ENCODE measurements at places on chromosomes 2 and 18. TPM values are rescaled to one million over a fixed set of nuclear protein-coding genes. Genes with fewer than 3 reads are reported as not detected.

Gene TET3
- total RNA-seq = 12.0 TPM

Gene BMP10
- not detected for total RNA-seq

Gene IL36B
- not detected for total RNA-seq

DNA sequence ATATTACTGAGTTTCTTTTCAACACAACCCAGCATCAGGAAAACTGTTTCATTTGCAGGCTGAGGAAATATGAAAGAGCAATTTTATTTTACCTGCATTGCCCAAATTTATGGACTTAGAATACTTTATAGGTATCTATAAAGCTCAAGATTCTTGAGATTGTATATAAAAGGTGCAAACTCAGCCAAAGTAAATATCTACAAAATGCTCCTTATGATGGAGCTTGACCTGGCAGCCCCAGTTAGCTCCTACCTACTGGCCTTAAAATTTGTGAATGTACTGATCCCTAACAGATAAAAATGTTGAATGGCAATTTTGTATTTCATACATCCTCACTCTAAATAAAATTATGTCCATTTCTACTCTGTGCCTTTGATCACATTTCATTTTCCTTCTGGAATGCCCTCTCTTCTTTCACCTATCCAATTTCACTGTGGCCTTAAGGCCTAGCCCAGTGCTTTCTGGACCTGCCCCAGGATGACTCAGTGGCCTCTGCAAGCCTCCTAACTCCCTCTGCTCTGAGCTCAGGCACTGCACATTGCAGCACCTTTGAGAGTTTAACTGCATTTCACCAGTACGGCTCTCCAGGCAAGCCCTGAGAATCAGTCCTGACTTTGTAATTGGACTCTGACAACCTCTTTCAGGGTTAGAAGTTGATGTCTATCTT is 125.9 kb downstream of the ANTXR1 start:
- no peaks in the 10 kb centered on the region for H3K4me1 ChIP-seq
- peak; percentile 76 for DNase-seq
- no peak overlapping the region for H3K4me3 ChIP-seq
- H3K27me3 ChIP-seq = no peaks in the 10 kb centered on the region

GRCh38 chr18:23283916-23284430 is 148.7 kb downstream of the CABLES1 start:
- H3K4me3 ChIP-seq = no peak overlapping the region
- no peak for DNase-seq
- no peaks in the 10 kb centered on the region for H3K27me3 ChIP-seq

GRCh38 chr2:8134473-8134932 is 547.4 kb upstream of the ID2 start:
- DNase-seq = no peak
- peaks cover under 1% of the 10 kb centered on the region for H3K4me1 ChIP-seq
- H3K4me3 ChIP-seq = no peak overlapping the region

DNA sequence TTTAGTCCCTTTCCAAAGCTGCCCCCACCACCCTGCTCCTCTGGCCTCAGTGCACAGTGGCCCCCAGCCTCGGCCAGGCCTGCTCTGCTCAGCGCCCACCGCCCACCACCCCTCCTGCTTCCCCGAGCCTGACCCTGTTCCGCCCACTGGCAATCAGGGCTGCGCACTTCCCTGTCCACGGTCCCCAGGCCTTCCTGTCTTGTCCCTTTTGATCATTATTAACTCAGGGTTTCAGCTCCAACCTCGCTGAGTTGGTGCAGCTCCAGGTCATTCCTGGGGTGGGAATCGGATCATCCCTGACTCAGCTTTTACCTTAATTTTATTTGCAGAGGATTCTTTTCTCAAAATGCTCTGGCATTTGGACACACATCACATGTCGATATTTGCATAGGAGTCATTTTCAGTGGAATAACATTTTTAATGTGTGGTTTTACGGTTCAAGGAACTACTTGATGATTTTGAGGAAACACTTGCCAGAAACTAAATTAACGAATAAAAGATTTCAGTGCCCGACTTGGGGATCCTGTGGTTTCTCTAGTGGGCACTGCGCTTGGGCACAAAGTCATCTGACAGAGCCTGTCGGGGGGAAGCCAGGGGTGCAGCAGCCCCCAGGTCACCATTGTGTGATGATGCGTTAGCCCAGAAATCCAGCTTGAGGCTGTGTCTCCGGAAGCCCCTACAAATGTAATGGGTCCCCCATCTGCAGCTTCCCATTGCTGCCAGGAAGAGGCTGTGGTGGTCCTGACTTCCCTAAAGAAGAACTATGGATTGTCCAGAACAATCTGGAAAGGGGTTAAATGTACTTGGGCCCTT is 1.0 kb upstream of the ESPNL start:
- no peak overlapping the region for H3K27ac ChIP-seq
- H3K4me1 ChIP-seq = no peaks in the 10 kb centered on the region
- H3K36me3 ChIP-seq = no peaks in the 10 kb centered on the region
- no peaks in the 10 kb centered on the region for H3K27me3 ChIP-seq
- no peak for DNase-seq

GRCh38 chr2:100011272-100011731 is 131.1 kb downstream of the AFF3 start:
- H3K36me3 ChIP-seq = no peaks in the 10 kb centered on the region
- peaks cover 4% of the 10 kb centered on the region for H3K4me1 ChIP-seq

- no peaks in the 10 kb centered on the region for H3K27me3 ChIP-seq
- H3K4me3 ChIP-seq = no peak overlapping the region
- no peaks in the 10 kb centered on the region for H3K4me1 ChIP-seq
- DNase-seq = no peak
- H3K27ac ChIP-seq = no peak overlapping the region
These were observed 88.0 kb downstream of the AFF3 start for GRCh38 chr2:100054426-100054825.

- H3K27ac ChIP-seq = peak overlapping the region; percentile 21
- H3K4me3 ChIP-seq = no peak overlapping the region
- H3K36me3 ChIP-seq = no peaks in the 10 kb centered on the region
- no peaks in the 10 kb centered on the region for H3K4me1 ChIP-seq
- H3K27me3 ChIP-seq = no peaks in the 10 kb centered on the region
These were observed 26.5 kb upstream of the GREB1L start for GRCh38 chr18:21215490-21215889.

DNA sequence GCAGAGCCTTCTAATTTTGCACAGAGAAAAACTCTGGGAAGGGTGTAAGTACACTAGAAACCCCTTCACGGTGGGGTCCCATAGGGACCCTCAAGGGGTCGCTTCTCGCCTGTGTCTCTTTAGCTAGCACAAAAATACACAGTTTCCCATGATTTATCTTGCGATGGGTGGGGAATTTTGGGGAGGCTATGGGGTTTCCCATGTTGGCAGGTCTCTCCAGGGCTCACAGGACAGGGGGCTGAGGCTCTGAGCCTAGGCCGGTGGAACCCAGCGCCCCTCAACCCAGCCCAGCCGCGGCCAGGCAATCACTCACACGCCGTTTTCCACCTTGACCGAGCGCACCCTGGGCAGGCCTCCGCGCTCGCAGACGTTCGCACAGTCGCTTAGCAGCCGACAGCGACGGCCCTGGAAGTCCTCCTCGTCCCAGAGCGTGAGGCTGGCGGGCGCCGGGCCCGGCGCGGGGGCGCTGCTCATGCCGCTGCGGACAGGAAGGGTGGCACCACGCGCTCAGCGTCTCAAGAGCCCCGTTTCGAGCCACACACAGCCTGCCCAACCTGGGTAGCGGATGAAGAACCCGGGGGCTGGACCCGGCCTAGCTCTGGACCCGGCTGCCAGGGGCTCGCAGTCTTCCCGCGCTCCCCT is 398 bp downstream of the CRYBA2 start:
- peaks cover 65% of the 10 kb centered on the region for H3K27me3 ChIP-seq
- H3K4me1 ChIP-seq = no peaks in the 10 kb centered on the region
- DNase-seq = no peak
- H3K27ac ChIP-seq = no peak overlapping the region
- no peaks in the 10 kb centered on the region for H3K36me3 ChIP-seq
- H3K4me3 ChIP-seq = peak overlapping the region; percentile 14

DNA sequence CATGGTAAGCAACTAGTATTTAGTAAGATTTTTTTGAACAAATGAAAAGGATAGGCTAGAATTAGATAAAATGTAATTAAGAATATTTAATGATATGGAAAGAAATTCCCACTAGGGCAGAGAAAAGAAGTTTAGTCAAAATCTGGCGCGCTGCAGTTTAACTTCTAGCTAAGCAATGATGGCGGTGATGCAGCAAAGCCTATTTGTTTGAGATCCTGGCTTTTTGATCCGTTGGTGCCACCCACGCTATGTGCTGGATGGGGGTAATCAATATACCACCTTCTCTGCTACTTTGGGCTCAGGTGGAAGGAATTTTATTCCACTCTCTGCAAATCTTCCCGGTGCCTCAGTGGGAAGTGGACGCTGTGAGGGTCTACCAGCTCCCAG is 421 bp upstream of the FAM171B start:
- H3K27ac ChIP-seq = peak overlapping the region; percentile 76
- no peak for DNase-seq
- no peaks in the 10 kb centered on the region for H3K36me3 ChIP-seq
- H3K4me1 ChIP-seq = no peaks in the 10 kb centered on the region

DNA sequence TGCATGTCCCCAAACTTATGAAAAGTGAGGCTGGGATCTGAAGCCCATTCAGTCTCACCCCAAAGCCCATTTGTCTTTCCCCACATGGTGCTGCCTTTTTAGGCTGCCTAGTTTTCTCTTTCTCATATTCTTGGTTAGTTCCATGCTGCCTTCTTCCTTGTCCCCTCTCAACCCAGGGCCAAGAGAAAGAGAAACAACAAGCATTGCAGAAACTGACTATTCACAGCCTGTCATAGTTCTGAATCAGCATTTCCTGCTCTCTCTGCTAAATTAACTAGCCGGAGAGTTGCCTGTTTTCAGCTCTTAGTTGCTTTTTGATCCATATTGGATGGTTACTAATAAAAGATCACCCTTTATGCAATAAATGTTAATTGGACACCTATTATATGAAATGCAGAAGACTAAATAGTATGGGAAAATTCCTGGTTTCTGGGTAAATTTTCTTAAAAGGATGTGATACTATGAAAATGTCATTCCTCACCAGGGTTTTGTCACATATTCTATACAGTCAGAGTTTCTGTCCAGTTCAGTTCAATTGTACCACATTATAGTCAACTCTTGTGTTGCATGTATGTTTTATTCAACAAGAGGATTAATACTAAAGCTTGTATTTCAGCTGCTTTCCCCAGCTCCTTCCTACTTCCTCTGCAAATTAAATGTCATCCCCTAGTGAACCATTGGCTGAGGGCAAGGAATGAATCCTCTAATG is 246.5 kb downstream of the GALR1 start:
- no peaks in the 10 kb centered on the region for H3K27me3 ChIP-seq
- DNase-seq = no peak
- no peak overlapping the region for H3K27ac ChIP-seq
- no peak overlapping the region for H3K4me3 ChIP-seq

- H3K36me3 ChIP-seq = no peaks in the 10 kb centered on the region
- H3K27me3 ChIP-seq = no peaks in the 10 kb centered on the region
- DNase-seq = no peak
- H3K4me1 ChIP-seq = no peaks in the 10 kb centered on the region
- H3K4me3 ChIP-seq = no peak overlapping the region
These were observed 112.3 kb downstream of the LNPK start for GRCh38 chr2:175889701-175890302.

GRCh38 chr2:128308889-128309279 is 9.8 kb downstream of the HS6ST1 start:
- no peaks in the 10 kb centered on the region for H3K36me3 ChIP-seq
- H3K4me3 ChIP-seq = no peak overlapping the region
- no peaks in the 10 kb centered on the region for H3K4me1 ChIP-seq
- H3K27ac ChIP-seq = no peak overlapping the region

DNA sequence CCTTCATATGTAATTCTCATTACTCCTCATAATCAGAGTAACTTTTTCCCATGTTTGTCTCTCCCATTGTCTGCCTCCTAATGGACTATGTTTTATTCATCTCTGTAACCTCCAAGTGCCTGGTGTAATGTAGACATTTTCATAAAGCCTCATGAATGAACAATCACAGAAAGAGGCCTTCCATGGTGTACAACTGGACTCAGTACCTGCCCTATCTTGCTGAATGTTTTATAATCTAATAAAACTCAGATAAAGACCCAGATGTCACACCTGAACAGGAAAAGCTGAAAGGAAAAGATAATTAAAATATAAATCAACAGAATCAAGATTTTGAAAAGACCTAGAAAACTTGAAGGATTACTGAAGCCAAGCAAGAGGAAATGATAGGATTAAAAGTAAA is 36.7 kb downstream of the RAB1A start:
- no peaks in the 10 kb centered on the region for H3K27me3 ChIP-seq
- H3K36me3 ChIP-seq = no peaks in the 10 kb centered on the region
- H3K4me1 ChIP-seq = no peaks in the 10 kb centered on the region
- no peak overlapping the region for H3K27ac ChIP-seq

DNA sequence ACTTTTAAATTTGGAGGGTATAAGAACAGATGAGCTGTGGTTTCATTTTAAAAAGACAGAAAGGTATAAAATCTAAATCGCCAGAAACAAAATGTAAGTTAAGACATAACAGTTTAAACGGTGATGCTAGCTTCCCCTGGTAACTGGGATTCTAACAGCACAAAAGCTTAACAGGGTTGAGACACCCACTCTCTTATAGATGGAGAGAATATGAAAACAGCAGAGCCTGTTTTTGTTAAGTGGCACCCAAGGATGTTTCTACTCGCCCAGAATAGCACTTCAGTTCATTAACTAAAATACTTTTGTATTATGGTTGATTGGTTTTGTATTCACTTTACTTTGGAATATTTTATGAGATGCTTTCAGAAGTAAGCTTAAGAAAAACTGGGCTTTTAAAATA is 151.9 kb upstream of the RND3 start:
- no peaks in the 10 kb centered on the region for H3K36me3 ChIP-seq
- DNase-seq = no peak
- H3K4me3 ChIP-seq = no peak overlapping the region
- no peaks in the 10 kb centered on the region for H3K27me3 ChIP-seq
- H3K4me1 ChIP-seq = no peaks in the 10 kb centered on the region
